ENCODE measurements at places on chromosomes 1 and 21. TPM values are rescaled to one million over a fixed set of nuclear protein-coding genes. Genes with fewer than 3 reads are reported as not detected.

DNA sequence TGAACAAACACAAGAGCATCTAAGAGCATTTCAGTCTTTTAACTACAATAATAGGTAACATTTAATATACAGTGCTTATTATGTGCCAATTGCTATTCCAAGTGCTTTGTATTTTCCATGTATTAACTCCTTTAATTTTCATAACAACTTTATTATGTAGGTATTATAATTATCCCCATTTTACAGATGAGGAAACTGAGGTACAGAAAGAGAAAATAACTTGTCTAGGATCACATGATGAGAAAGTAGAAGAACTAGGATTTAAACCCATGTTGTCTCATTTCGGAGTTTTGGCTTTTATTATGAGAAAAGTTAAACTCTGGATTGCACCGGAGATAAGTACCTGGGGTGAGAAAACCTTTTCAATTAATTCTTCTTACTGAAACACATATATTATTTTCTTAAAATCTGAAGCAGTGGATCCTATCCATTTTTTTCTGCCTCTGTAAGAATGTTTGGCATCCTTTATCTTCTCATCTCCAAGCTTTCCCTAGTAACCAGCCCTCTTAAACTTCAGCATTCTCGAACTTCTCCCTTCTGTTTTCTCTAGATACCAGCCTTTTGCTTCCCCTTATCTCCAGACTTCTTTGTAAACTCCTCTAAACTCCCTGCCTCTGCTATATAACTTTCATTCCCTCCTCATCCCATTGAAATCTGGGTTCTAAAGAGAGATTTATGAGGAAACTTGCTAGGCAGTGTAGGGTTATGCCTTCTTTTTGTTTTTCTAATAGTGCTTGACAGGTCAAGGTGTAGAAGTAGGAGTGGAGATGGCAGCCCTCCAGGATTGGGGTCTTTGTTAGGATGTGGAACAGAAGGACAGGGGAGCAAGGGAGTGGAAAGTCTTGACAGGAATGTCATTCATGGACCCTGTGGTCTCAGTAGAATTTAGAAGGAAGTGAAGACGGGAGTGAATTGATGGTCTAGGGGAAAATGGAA lies 28.3 kb downstream of the POU2F1 start:
- H3K27me3 ChIP-seq: no peaks in the 10 kb centered on the region
- no peaks in the 10 kb centered on the region for H3K4me1 ChIP-seq
- no peaks in the 10 kb centered on the region for H3K36me3 ChIP-seq
- no peak overlapping the region for H3K4me3 ChIP-seq

DNA sequence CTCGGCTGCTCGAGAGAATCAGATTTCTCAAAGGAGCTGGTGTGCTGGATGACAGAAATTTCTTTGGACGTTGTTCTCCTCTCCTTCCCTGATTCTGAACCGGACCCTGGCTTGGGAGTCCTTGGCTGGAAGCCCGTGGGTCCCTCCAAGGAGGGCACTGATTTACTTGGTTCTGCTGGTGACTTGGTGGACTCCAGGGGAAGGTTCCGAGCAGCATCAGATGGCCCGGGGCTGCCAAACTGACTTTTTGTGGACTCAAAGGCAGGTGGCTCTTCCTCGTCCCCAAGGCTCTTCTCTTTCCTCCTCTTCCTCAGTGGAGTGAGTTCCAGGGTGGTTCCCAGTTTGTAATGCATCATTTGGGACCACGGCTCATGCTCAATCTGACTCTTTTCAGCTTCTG lies 97.9 kb upstream of the EDN2 start:
- no peaks in the 10 kb centered on the region for H3K27me3 ChIP-seq
- H3K4me1 ChIP-seq: no peaks in the 10 kb centered on the region
- no peak overlapping the region for H3K4me3 ChIP-seq
- no peaks in the 10 kb centered on the region for H3K36me3 ChIP-seq
- no peak for DNase-seq
- no peak overlapping the region for H3K27ac ChIP-seq

DNA sequence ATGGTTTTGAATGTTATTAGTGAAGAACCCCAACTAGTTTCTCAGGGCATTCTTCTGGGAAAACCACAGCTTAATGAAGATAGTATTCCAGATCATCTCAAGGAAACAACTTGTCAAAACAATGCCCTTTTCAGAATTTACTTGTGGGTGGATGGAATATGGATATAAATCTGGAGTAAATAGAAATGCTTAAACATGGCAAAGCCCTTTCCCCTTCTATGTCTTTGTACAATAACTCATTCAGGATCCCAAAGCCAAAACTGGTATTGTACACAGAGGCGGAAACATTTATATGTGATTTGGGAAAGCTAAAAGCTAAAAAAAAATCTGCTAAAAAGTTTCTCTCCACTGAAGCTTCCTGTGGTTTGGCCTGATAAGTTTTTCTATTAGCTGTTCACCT lies 55.5 kb upstream of the RGS5 start:
- H3K36me3 ChIP-seq: no peaks in the 10 kb centered on the region
- no peaks in the 10 kb centered on the region for H3K4me1 ChIP-seq
- H3K4me3 ChIP-seq: no peak overlapping the region
- H3K27ac ChIP-seq: no peak overlapping the region
- no peak for DNase-seq
- no peaks in the 10 kb centered on the region for H3K27me3 ChIP-seq

GRCh38 chr1:48661726-48662463 lies 114.8 kb downstream of the BEND5 start:
- DNase-seq: no peak
- H3K4me3 ChIP-seq: no peak overlapping the region
- H3K36me3 ChIP-seq: no peaks in the 10 kb centered on the region
- H3K27me3 ChIP-seq: peaks cover 21% of the 10 kb centered on the region

GRCh38 chr1:118931876-118932275 lies 56.3 kb downstream of the TBX15 start:
- no peak overlapping the region for H3K27ac ChIP-seq
- no peaks in the 10 kb centered on the region for H3K4me1 ChIP-seq
- DNase-seq: no peak

GRCh38 chr1:244056577-244056976 lies 5.5 kb downstream of the ZBTB18 start:
- H3K27me3 ChIP-seq: peaks cover 47% of the 10 kb centered on the region
- H3K27ac ChIP-seq: no peak overlapping the region
- no peaks in the 10 kb centered on the region for H3K36me3 ChIP-seq
- DNase-seq: no peak
- no peaks in the 10 kb centered on the region for H3K4me1 ChIP-seq

DNA sequence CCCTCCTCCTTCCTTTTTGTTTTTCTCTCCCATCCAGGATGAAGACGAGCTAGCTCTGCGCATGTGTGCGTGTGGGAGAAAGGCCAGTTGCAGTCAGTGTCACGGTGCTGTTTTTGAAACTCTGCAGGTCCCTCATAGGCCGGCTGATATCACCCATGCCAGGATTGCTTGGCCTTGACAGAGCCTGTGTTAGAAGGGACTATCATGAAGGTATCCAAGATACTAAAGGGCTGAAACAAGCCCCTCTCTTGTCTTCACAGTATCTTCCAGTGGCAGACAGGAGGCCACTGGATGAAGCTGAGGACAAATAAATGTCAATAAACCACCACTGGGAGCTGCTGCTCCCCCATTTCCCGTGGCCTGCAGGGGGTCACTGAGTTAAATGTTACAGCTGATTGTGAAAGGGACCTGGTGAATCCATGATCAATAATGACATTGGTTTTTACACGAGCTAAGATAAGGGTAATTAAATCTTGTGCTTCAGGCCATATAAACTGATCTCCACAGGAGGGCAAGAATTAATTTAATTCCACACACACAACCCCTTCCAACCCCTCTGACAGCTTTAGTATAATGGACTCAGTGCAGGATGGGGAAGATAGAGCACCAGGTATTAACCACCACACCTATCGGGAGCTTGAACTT lies 64.6 kb upstream of the TARBP1 start:
- DNase-seq: no peak
- no peaks in the 10 kb centered on the region for H3K27me3 ChIP-seq
- H3K36me3 ChIP-seq: no peaks in the 10 kb centered on the region
- H3K4me3 ChIP-seq: no peak overlapping the region

DNA sequence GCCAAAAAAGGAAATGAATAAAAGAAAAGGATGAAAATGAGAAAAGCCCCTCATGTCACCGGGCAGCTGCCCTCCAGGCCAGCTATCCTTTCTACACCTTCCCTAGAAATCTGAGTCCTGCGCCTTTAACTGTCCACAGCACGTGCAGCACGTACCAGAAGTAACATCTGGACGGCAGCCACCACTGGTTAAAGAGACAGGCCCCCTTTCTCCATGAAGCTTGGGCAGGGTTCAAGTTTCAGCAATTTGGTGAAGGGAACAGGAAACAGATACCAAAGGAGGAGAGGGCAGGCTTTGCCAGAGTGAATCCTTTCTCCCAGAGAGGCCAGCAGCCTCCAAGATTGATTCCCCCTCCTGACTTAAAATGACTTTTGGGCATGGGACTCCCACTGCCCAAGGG lies 3.6 kb upstream of the KIAA2013 start:
- no peaks in the 10 kb centered on the region for H3K27me3 ChIP-seq
- no peaks in the 10 kb centered on the region for H3K36me3 ChIP-seq
- DNase-seq: no peak
- H3K4me1 ChIP-seq: peaks cover 65% of the 10 kb centered on the region
- H3K4me3 ChIP-seq: peak overlapping the region; percentile 15
- H3K27ac ChIP-seq: peak overlapping the region; percentile 46

DNA sequence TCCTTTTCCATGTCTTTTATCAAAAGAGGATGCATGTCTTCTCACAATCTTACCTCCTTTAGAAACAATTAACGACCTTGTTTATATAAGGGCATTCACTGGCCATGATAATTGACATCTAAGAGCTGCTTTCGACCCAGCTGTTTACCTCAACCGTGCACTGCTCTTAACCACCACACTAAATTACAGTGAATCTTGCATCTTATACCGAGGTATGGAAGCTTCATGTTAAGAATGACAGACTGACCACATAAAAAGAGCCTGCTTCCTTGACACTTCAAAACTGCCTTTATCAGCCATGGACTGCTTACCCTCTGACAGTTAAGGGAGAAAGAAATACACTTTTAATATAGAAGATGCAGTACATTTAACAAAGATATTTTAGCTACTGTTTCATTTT lies 301.7 kb upstream of the LYPLAL1 start:
- peaks cover 4% of the 10 kb centered on the region for H3K4me1 ChIP-seq
- no peak overlapping the region for H3K27ac ChIP-seq
- H3K4me3 ChIP-seq: no peak overlapping the region
- H3K36me3 ChIP-seq: no peaks in the 10 kb centered on the region
- no peaks in the 10 kb centered on the region for H3K27me3 ChIP-seq

DNA sequence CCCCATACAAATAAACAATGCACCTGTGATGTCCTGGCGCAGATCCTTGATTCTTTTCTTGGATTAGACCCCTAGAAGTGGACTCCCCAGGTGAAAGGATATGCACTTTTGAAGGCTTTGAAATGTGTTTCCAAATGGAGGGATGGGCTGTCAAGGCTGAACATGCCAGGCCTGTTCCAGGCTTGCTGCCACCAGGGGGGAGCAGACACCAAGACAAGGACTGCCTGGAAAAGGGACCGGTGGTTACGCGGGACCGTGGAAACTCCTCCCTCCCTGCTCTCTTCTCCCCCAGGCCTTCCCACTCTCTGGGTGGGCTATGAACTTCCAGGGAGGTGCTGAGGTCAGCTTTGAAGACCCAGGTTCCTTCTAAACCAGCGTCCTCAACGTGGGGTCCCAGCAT lies 12.7 kb downstream of the C1QB start:
- no peaks in the 10 kb centered on the region for H3K36me3 ChIP-seq
- no peak overlapping the region for H3K27ac ChIP-seq
- no peak overlapping the region for H3K4me3 ChIP-seq
- DNase-seq: peak; percentile 24
- peaks cover 12% of the 10 kb centered on the region for H3K27me3 ChIP-seq

AADACL3 gene
- total RNA-seq: not detected

HAO2 gene
- total RNA-seq: not detected

ZMYND12 gene
- total RNA-seq: 0.25 TPM

GBP4 gene
- 0.05 TPM for total RNA-seq

NR0B2 gene
- not detected for total RNA-seq

LMOD1 gene
- total RNA-seq: 0.12 TPM

ADGRL4 gene
- 0.10 TPM for total RNA-seq

TMEM167B gene
- total RNA-seq: 21.4 TPM

VTCN1 gene
- 0.17 TPM for total RNA-seq

TEX38 gene
- total RNA-seq: 0.47 TPM

Data from HCT116 (cell line).